ENCODE measurements at places on chromosomes 6 and 20.

- no peak overlapping the region for H3K4me3 ChIP-seq
- no peaks in the 10 kb centered on the region for H3K27me3 ChIP-seq
- H3K27ac ChIP-seq, result no peak overlapping the region
- DNase-seq, result no peak
- no peaks in the 10 kb centered on the region for H3K36me3 ChIP-seq
- H3K4me1 ChIP-seq, result peaks cover 10% of the 10 kb centered on the region
Observed at GRCh38 chr6:109524129-109524528, 41.1 kb upstream of the ZBTB24 start.

DNA sequence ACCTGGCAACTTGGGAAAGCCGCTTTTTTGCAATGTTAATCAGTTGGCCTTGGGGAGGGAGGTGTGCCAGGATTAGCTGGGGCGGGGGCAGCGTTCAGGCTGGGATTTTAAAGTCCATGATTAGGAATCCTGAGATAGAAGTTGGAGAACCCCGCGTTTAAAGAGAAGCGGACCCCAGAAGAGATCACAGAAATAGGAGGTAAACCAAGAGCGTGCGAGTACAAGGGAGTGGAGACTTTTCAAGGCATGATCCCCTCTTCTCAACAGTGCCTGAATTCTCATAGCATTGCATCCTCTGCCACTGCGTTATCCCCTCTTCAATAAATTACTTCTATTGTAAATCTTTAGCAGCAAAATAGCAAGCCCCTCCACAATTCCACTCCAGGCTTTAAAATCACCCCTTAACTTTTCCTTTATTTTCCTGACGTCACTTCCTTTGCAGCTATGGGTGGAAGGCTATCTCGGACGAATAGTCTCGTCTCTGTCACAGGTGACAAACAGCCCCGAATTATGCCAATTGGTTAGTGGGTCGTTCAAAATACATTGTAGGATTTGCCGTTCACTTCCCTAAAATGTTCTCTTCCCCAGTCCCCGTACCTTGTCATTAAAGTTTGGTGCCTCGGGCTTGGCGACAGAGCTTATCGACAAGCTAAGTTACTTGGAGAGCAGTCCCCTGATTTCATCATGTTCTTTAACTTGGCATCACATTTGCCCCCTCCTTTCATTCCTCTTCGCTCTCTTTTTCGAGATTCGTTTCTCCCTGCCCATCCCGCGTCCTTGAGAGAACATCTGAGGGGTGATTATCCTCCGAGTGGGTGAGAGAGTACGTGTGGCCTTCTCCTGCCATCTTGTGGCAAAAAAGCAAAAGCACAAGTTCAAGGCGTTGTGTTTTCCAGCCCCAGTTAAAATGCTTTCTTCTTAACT is 17.1 kb downstream of the OR2B2 start:
- no peaks in the 10 kb centered on the region for H3K36me3 ChIP-seq
- no peak overlapping the region for H3K4me3 ChIP-seq
- peak; percentile 73 for DNase-seq
- H3K27ac ChIP-seq, result no peak overlapping the region

GRCh38 chr6:168631564-168631963 is 190.6 kb downstream of the SMOC2 start:
- no peak overlapping the region for H3K27ac ChIP-seq
- H3K4me1 ChIP-seq, result peaks cover 5% of the 10 kb centered on the region
- no peak overlapping the region for H3K4me3 ChIP-seq
- H3K27me3 ChIP-seq, result peaks cover 8% of the 10 kb centered on the region
- no peak for DNase-seq
- H3K36me3 ChIP-seq, result no peaks in the 10 kb centered on the region

- H3K36me3 ChIP-seq, result no peaks in the 10 kb centered on the region
- peak overlapping the region; percentile 33 for H3K4me3 ChIP-seq
- no peaks in the 10 kb centered on the region for H3K4me1 ChIP-seq
Observed at GRCh38 chr20:43667341-43668132, 623 bp downstream of the MYBL2 start.

GRCh38 chr20:58342104-58342945 is 32.8 kb downstream of the RAB22A start:
- H3K27ac ChIP-seq, result no peak overlapping the region
- DNase-seq, result no peak
- H3K4me1 ChIP-seq, result peaks cover 41% of the 10 kb centered on the region
- H3K27me3 ChIP-seq, result no peaks in the 10 kb centered on the region

DNA sequence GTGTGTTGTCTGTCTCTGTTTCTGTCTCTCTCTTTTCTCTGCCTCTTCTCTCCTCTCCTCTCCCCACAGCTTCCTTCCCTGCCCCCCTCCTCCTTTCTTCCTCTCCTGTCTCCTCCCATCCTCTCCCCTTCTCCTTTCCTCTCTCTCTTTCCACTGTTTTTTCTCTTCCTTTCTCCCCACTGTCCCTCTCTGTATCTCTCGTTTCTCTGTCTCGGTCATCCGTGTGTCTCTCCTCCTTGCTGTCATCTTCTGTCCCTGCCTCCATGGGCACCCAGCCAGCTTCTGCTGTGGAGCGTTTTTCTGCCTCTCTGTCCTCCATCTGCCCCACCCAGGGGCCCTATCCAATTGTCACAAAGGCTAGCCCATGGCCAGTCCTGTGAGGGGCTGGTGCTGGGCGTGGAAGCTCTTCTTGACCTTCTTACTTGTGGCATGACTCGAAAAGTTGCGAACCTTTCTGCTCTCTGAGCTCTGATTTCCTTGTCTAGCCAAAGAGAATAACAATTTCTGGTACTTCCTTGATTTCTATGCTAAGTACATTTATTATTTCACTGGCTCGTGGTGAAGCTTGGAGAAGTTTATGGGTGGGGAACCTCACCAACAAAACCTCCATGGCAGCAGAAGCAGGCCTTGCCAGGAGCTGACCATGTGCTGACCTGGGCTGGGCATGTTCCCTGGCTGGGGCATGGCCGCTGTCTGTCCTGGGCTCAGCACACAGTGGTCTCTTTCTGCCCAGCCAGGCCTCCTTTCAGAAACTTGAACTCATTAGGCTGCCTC is 69.3 kb downstream of the CEBPB start:
- DNase-seq, result no peak
- no peaks in the 10 kb centered on the region for H3K36me3 ChIP-seq
- H3K4me3 ChIP-seq, result no peak overlapping the region
- H3K27me3 ChIP-seq, result no peaks in the 10 kb centered on the region
- peaks cover 9% of the 10 kb centered on the region for H3K4me1 ChIP-seq

GRCh38 chr20:57724610-57725405 is 15.0 kb upstream of the PMEPA1 start:
- no peak overlapping the region for H3K4me3 ChIP-seq
- no peak for DNase-seq
- H3K27me3 ChIP-seq, result peaks cover 4% of the 10 kb centered on the region
- no peaks in the 10 kb centered on the region for H3K4me1 ChIP-seq

GRCh38 chr6:111770263-111771093 is 102.8 kb downstream of the FYN start:
- peak; percentile 71 for DNase-seq
- H3K4me3 ChIP-seq, result peak overlapping the region; percentile 60

DNA sequence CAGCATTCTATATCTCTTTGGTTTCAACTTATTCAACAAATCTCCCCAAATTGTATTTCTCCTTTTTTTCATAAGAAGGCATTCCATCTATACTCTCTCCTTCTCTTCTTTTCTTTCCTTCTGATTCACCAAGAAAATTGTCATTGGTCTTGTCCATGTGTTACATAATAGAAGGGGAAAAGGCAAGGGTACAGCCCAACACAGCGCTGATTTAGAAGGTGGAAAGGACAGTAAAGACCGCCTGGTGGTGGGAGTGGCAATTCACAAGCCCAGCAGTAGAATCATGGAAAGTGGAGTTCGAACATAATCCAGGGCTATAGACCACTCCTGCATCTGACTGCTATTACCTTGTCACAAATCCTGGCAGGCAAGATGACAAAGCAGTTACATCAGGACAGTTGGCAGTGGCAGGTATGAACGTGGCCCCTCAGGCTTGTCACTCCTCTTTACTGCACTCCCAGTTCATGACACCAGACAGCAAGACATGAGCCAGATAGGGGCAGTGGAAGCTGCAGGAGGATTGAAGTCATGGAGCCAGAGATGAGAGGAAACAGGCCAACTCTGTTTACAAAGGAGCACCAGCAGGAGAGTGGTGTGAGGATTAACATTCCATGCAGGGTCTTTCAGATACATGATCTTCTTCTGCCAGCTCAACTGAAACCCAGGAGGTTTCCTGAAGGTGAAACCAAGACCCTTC is 2.1 kb upstream of the TNFAIP3 start:
- H3K36me3 ChIP-seq, result peaks cover 8% of the 10 kb centered on the region
- peaks cover 29% of the 10 kb centered on the region for H3K4me1 ChIP-seq

DNA sequence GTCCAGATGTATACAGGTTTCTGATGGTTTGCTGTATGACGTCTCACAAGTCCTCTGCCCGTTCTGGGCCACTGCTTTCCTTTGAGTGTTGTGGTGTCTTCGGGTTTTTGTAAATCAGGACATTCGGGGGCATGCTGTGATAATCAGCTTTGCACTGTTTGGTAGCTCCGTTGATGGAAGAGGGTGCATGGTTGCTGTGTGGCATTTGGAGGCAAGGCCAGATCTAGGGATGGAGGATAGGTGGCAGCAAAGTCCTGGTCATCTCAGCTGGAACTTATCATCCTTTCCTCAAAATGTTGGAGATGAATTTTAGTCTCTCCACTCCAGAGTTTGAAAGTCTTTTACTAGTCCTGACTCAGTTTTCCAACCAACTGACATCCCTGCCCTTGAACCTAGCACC is 91.0 kb downstream of the SCP2D1 start:
- peaks cover 4% of the 10 kb centered on the region for H3K27me3 ChIP-seq
- H3K36me3 ChIP-seq, result no peaks in the 10 kb centered on the region
- H3K4me3 ChIP-seq, result no peak overlapping the region

GRCh38 chr6:47161176-47161687 is 119.1 kb upstream of the ADGRF1 start:
- DNase-seq, result no peak
- no peaks in the 10 kb centered on the region for H3K36me3 ChIP-seq
- H3K27ac ChIP-seq, result no peak overlapping the region
- no peak overlapping the region for H3K4me3 ChIP-seq
- H3K4me1 ChIP-seq, result no peaks in the 10 kb centered on the region

- H3K27me3 ChIP-seq, result no peaks in the 10 kb centered on the region
- H3K36me3 ChIP-seq, result no peaks in the 10 kb centered on the region
- no peak overlapping the region for H3K27ac ChIP-seq
- no peak for DNase-seq
- no peaks in the 10 kb centered on the region for H3K4me1 ChIP-seq
- no peak overlapping the region for H3K4me3 ChIP-seq
Observed at GRCh38 chr6:61901748-61902147, 384.3 kb downstream of the KHDRBS2 start.

DNA sequence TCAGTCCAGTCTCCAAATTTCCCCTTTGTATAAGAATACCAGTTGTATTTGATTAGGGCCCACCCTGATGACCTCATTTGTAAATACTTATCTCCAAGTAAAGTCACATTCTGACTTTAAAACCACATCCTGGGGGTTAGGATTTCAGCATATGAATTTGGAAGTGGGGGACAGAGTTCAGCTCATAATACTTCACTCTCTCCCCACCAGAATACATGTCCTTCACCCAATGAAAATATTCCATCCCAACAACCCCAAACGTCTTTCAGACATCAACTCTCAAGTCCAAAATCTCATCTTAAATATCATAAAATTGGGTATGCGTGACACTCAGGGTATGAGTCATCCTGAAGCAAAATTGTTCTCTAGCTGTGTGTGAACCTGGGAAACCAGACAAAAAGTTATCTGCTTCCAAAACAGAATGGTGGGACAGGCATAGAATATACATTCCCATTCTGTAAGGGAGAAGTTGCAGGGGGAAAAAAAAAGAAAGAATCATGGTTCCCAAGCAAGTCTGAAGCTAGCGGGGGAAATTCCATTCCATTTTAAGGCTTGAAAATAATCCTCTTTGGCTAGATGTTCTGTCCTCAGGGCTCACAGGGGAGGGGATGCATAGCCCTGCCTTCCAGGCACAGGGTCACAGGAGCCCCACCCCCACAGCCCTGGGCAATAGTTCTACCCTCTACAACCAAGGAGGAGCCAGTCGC is 113.9 kb downstream of the ADAT2 start:
- DNase-seq, result no peak
- H3K4me1 ChIP-seq, result no peaks in the 10 kb centered on the region
- H3K4me3 ChIP-seq, result no peak overlapping the region
- no peaks in the 10 kb centered on the region for H3K36me3 ChIP-seq

- no peaks in the 10 kb centered on the region for H3K27me3 ChIP-seq
- H3K36me3 ChIP-seq, result no peaks in the 10 kb centered on the region
- DNase-seq, result no peak
- H3K4me3 ChIP-seq, result no peak overlapping the region
Observed at GRCh38 chr6:48747040-48747439, 636.0 kb upstream of the PTCHD4 start.

DNA sequence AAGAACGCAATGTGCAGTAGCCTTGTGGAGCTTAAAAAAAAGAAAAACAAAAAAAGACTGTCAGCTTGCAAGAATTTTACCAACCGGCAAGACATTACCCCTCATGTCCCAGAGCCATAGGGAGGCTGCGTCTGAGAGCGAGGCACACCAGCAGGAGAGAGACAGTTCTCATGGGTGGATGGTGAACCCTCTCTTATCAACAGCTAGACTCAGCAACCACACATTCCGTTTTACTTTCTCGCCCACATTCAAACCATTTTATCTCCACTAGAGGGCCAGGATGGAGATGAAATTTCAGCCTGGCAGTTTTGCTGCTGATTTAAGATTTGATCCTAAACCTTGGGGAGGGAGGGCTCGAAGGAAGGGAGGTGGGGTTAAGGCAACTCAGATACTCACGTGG is 247.0 kb downstream of the ATXN1 start:
- H3K4me1 ChIP-seq, result peaks cover 34% of the 10 kb centered on the region
- H3K4me3 ChIP-seq, result peak overlapping the region; percentile 42
- H3K36me3 ChIP-seq, result peaks cover 16% of the 10 kb centered on the region
- peaks cover 1% of the 10 kb centered on the region for H3K27me3 ChIP-seq

DNA sequence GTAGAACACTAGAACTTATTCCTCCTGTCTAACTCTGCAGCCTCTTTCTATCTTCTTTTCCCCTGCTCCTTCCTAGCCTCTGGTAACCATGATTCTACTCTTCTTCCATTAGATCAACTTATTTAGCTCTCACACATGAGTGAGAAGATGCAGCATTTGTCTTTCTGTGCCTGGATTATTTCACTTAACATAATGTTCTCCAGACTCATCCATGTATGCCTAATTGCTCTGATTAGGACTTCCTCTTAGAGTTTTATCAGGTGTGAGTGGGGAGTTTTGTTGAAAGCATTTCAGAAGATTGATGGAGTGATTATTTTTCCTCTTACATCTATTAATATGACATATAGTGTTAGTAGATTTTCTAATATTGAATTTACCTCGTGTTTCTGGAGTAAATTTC is 140.4 kb downstream of the CDKAL1 start:
- no peak overlapping the region for H3K4me3 ChIP-seq
- H3K27ac ChIP-seq, result no peak overlapping the region
- peaks cover 13% of the 10 kb centered on the region for H3K4me1 ChIP-seq
- peaks cover 4% of the 10 kb centered on the region for H3K36me3 ChIP-seq
- no peaks in the 10 kb centered on the region for H3K27me3 ChIP-seq

GRCh38 chr6:128598571-128598970 is 78.2 kb upstream of the PTPRK start:
- no peaks in the 10 kb centered on the region for H3K4me1 ChIP-seq
- H3K4me3 ChIP-seq, result no peak overlapping the region
- H3K27ac ChIP-seq, result no peak overlapping the region
- no peak for DNase-seq
- no peaks in the 10 kb centered on the region for H3K27me3 ChIP-seq

- DNase-seq, result no peak
- no peaks in the 10 kb centered on the region for H3K36me3 ChIP-seq
- H3K27ac ChIP-seq, result no peak overlapping the region
Observed at GRCh38 chr20:17566345-17566744, 3.5 kb upstream of the DSTN start.

- H3K27me3 ChIP-seq, result peaks cover 10% of the 10 kb centered on the region
- H3K36me3 ChIP-seq, result peaks cover 6% of the 10 kb centered on the region
- H3K4me1 ChIP-seq, result no peaks in the 10 kb centered on the region
Observed at GRCh38 chr20:8663424-8663823, 405.5 kb upstream of the PLCB4 start.

Measured in immature natural killer cell (primary cell).